ENCODE measurements at places on chromosomes 16 and 17. TPM values are rescaled to one million over a fixed set of nuclear protein-coding genes. Genes with fewer than 3 reads are reported as not detected.
A peak's percentile ranks its signal among the peaks of the same experiment; 100 is the strongest.

The TMEM238L gene
- total RNA-seq: not detected

- no peak for DNase-seq
- H3K36me3 ChIP-seq: no peaks in the 10 kb centered on the region
- H3K27ac ChIP-seq: no peak overlapping the region
- no peaks in the 10 kb centered on the region for H3K27me3 ChIP-seq
Measured at GRCh38 chr16:47316442-47317015, 144.3 kb downstream of the ITFG1 start.

The ESRP2 gene
- total RNA-seq: 65.6 TPM

GRCh38 chr16:28062847-28063521, 530 bp downstream of the GSG1L start:
- H3K27me3 ChIP-seq: peaks cover 82% of the 10 kb centered on the region
- no peaks in the 10 kb centered on the region for H3K36me3 ChIP-seq
- no peak overlapping the region for H3K4me3 ChIP-seq
- H3K27ac ChIP-seq: no peak overlapping the region
- H3K4me1 ChIP-seq: peaks cover 4% of the 10 kb centered on the region

The HS3ST4 gene
- total RNA-seq: 3.6 TPM

GRCh38 chr17:50332196-50332595, 13.7 kb upstream of the XYLT2 start:
- no peak for DNase-seq
- H3K36me3 ChIP-seq: no peaks in the 10 kb centered on the region
- no peaks in the 10 kb centered on the region for H3K27me3 ChIP-seq
- H3K27ac ChIP-seq: no peak overlapping the region

GRCh38 chr16:89863741-89864526, 9.5 kb upstream of the TCF25 start:
- H3K4me1 ChIP-seq: peaks cover 14% of the 10 kb centered on the region
- H3K4me3 ChIP-seq: no peak overlapping the region
- H3K36me3 ChIP-seq: peaks cover 8% of the 10 kb centered on the region
- no peaks in the 10 kb centered on the region for H3K27me3 ChIP-seq

The FOXN1 gene
- 1.0 TPM for total RNA-seq

The MAF gene
- total RNA-seq: 33.0 TPM

DNA sequence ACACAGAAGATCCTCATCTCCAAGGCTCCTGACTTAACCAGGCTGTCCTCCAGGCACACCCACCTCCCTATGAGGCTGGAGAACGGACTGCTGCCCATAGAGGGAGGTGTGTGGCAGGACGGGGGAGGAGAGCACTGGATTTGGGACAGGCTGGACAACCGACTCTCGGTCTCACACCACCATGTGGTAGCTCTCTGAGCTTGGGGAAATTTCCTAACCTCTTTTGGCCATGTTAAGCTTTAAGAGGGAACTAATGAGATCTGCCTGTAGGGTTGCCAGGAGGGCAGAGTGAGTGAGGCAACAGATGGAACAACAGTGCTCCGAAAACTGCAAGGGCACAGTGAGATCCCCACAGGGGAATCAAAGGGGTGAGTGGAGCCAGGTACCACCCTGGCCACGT, 32.7 kb downstream of the RHBDL3 start:
- no peak overlapping the region for H3K27ac ChIP-seq
- no peaks in the 10 kb centered on the region for H3K36me3 ChIP-seq
- no peak for DNase-seq
- H3K4me3 ChIP-seq: no peak overlapping the region

DNA sequence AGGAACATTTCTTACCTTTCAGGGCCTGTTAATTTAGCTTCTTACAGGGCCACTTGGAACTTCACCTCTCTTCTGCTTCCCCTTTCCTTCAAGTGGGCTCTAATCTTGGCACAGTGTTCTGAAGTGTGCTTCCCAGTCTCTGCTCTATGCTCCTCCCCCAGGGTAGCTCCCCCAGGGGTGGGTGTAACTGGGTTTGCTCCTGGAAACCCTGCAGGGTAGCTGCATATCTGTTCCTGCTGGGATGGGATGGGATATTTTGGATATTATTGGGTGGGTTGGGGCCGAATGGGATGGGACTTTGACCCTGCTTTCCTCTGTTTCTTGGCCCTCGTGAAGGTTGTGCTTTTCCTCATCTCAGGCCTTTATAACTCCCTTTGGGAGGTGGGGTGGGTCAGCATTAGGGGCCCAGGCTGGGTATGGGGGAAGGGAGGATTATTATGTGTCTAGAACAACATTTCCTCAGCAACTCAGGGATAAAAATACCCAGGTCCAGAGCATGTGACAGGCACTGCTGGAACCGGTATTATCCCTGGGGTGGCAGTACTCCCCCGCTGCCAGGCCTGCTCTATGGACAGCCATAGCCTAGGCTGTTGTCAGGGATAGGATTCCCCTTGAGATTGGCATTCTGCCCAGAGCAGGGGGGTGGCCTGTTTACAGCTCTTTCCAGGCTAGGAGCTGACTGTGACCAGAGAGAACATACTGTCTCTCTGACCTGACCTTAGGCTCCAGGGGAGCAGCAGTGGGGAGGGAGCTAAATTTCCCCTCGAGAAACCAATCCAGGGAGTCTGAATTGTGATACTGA, 5.0 kb downstream of the NFE2L1 start:
- peak overlapping the region; percentile 100 for H3K27ac ChIP-seq
- no peaks in the 10 kb centered on the region for H3K27me3 ChIP-seq
- peak overlapping the region; percentile 96 for H3K4me3 ChIP-seq
- no peak for DNase-seq
- H3K4me1 ChIP-seq: peaks cover 58% of the 10 kb centered on the region
- peaks cover 17% of the 10 kb centered on the region for H3K36me3 ChIP-seq

GRCh38 chr17:4953451-4953961, 2.6 kb downstream of the ENO3 start:
- H3K4me3 ChIP-seq: no peak overlapping the region
- H3K4me1 ChIP-seq: peaks cover 23% of the 10 kb centered on the region
- peak overlapping the region; percentile 51 for H3K27ac ChIP-seq
- no peaks in the 10 kb centered on the region for H3K27me3 ChIP-seq
- H3K36me3 ChIP-seq: no peaks in the 10 kb centered on the region

The EVPL gene
- 116 TPM for total RNA-seq

DNA sequence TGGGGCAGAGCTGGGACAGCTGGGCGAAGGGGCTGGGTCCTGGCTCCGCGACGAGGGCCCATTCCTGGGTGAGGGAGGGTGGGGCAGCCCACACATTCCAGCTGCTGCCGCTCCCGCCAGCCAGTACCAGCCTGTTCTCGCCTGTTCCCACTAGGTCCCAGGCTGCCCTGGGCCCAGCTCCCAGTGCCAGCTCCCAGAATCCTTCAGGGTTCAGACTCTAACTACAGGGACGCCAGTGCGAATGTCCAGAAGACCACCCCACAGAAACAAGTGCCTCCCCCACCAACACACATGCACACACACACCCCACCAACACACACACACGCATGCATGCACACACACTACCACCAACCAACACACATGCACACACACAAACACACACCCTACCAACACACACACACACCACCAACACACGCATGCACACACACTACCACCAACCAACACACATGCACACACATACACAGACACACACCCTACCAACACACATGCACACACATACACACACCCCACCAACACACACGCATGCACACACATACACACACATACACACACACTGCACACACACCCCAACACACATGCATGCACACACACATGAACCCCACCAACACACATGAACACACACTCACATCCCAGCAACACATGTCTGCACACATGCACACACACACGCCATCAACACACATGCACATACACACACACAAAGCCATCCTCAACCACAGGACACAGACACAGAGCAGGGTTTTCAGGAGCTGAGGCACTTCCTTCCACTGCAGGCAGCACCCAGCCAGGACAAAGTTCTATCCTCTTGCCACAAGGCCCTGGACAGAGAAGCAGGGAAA, 27.5 kb upstream of the KRT17 start:
- no peak for DNase-seq
- no peaks in the 10 kb centered on the region for H3K36me3 ChIP-seq
- peak overlapping the region; percentile 23 for H3K4me3 ChIP-seq
- H3K27ac ChIP-seq: peak overlapping the region; percentile 95

GRCh38 chr16:59997706-59998105, 1263.6 kb upstream of the GOT2 start:
- H3K36me3 ChIP-seq: no peaks in the 10 kb centered on the region
- DNase-seq: no peak
- no peak overlapping the region for H3K27ac ChIP-seq

The C1QL1 gene
- 15.6 TPM for total RNA-seq

DNA sequence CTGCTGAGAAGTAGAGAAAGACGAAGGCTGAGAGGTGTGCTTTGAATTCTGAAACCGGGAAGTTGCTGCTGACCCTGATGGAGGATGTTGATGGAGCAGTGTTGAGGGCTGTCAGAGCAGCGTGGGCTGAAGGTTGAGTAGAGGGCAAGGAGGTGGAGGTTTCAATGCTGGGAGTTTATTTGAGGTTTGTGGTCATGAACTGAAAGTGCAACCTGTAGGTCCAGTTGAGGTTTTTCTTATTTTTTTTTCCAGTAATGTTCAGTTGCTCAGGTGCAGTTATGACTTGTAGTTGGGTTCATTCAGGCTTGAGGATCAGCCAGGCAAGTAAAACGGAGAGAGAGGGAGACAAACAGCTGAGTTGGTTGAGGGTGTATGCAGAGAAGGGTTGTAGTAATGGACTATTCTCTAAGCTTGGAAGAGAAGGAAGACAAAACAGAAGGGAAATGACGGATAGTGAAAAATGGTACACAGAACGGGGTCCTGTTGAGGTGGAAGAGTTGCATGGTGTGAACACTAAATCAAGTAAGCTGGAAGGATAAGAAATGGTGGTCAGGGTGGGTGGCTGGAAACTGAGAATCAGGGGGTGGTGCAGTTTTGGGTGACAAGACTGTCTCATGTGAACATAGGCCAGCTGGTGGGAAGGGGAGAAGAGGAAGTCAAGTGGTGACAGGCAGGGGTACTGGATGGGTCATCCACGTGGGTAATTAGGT, 8.7 kb upstream of the UBE2G1 start:
- H3K4me1 ChIP-seq: peaks cover 6% of the 10 kb centered on the region
- H3K27ac ChIP-seq: peak overlapping the region; percentile 32
- H3K36me3 ChIP-seq: no peaks in the 10 kb centered on the region
- DNase-seq: no peak

DNA sequence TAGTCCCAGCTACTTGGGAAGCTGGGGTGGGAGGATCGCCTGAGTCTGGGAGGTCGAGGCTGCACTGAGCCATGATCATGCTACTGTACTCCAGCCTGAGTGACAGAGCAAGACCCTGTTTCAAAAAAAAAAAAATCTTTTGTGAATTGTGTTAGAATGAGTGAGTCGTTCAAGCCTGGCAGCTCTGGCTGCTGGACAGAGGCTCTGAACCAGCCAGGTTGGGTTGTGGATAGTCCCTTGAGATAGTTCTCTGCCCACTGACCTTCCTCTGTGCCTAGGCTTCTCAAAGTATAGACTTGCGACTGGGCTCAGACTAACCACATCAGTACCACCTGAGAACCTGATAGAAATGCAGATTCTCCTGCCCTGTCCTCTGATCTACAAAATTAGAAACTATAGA, 2.2 kb upstream of the KSR1 start:
- H3K36me3 ChIP-seq: no peaks in the 10 kb centered on the region
- peaks cover 14% of the 10 kb centered on the region for H3K4me1 ChIP-seq
- peak overlapping the region; percentile 34 for H3K4me3 ChIP-seq
- no peak for DNase-seq

The ANKRD13B gene
- 50.5 TPM for total RNA-seq

DNA sequence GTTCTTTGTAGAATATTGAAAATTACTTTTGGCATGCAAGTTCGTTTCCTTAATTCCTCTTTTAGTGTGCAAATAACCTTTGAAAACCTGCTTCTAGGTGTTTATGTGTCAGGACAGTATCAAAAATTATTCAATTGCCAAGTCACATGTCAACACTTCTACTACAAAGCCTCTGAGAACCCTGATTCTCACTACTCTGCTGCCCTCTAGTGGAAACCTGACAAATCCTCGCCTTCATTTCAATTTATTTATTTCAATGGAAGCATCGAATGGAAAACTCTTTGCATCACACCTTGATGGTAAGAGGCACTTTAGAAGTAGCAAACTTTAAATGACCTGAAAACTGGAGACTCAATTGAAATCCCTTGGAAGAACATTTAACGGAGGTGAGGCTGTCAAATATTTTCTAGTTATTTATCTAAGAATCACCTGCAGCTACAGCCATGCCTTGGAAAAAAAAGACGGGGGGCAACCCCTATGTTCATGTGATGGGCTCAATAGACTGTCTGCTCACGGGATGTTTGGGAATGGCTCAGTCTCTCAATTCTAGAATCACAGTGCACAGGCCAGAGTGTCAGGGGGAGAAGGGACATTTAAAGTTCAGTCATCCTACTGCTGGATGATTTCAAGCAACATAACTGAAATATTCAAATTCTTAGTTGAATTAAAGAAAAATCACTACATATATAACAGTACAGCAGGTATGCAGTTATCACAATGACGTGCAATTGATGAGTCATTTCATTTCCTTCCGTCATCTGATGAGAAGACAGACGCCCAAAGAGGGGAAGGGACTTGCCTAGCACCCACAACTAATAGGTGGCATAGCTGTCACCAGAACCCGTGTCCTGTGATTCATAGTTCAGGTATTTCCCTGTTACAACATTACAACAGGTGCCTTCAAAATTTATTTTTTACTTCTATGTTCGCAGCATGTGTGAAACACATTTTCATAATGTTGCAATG, 563.9 kb downstream of the TOX3 start:
- H3K4me3 ChIP-seq: no peak overlapping the region
- no peak for DNase-seq
- peaks cover 25% of the 10 kb centered on the region for H3K27me3 ChIP-seq
- peaks cover 8% of the 10 kb centered on the region for H3K4me1 ChIP-seq
- H3K36me3 ChIP-seq: no peaks in the 10 kb centered on the region

DNA sequence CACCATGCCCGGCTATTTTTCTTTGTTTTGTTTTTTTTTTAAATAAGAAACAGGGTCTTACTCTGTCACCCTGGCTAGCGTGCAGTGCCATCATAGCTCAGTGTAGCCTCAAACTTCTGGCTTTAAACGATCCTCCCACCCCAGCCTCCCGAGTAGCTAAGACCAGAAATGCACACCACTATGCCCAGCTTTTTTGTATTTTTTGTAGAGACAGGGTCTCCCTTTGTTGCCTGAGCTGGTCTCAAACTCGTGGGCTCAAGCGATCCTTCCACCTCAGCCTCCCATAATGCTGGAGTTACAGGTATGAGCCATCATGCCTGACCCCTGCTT, 59.7 kb downstream of the WWP2 start:
- H3K4me3 ChIP-seq: no peak overlapping the region
- no peak for DNase-seq
- H3K4me1 ChIP-seq: peaks cover 33% of the 10 kb centered on the region
- peaks cover 13% of the 10 kb centered on the region for H3K36me3 ChIP-seq

- DNase-seq: no peak
- no peaks in the 10 kb centered on the region for H3K27me3 ChIP-seq
- H3K4me3 ChIP-seq: no peak overlapping the region
- H3K36me3 ChIP-seq: no peaks in the 10 kb centered on the region
Measured at GRCh38 chr16:74186561-74186971, 110.0 kb upstream of the PSMD7 start.

DNA sequence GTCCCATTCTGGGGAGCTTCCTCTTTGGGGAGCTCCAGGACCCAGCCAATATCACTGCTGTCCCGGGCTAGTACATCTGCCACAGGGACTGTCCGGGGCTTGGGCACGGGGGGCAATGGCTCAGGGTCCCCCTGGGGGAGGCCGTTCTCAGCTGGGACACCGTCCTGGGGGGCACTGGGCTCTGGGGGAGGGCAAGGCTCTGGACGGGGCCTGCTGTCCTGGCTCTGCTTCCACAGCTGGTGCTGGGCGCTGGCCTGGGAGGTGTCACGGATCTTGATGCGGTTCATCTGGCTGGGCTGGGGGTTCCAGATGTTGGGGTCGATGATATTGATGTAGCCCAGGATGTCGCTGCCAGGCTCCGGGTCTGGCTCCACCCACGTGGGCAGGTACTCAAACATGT, 26.1 kb downstream of the SLC5A10 start:
- no peaks in the 10 kb centered on the region for H3K36me3 ChIP-seq
- no peaks in the 10 kb centered on the region for H3K4me1 ChIP-seq
- no peak overlapping the region for H3K27ac ChIP-seq
- H3K4me3 ChIP-seq: no peak overlapping the region
- DNase-seq: no peak
- H3K27me3 ChIP-seq: no peaks in the 10 kb centered on the region

The IRX6 gene
- 1.5 TPM for total RNA-seq

Measured in type B pancreatic cell (in vitro differentiated cells).